Progenitor cell of endocrine pancreas (in vitro differentiated cells): ENCODE measurements at places on chromosomes 7 and 10.

GRCh38 chr7:27677912-27678612 is 15.4 kb upstream of the HIBADH start:
- H3K4me3 ChIP-seq: no peak overlapping the region
- no peak overlapping the region for H3K27ac ChIP-seq
- no peak for DNase-seq
- H3K4me1 ChIP-seq: no peaks in the 10 kb centered on the region
- H3K36me3 ChIP-seq: no peaks in the 10 kb centered on the region

- no peaks in the 10 kb centered on the region for H3K36me3 ChIP-seq
- H3K4me3 ChIP-seq: no peak overlapping the region
- no peaks in the 10 kb centered on the region for H3K27me3 ChIP-seq
- H3K4me1 ChIP-seq: no peaks in the 10 kb centered on the region
- no peak for DNase-seq
These were observed 502.8 kb downstream of the PHTF2 start for GRCh38 chr7:78301407-78301806.

DNA sequence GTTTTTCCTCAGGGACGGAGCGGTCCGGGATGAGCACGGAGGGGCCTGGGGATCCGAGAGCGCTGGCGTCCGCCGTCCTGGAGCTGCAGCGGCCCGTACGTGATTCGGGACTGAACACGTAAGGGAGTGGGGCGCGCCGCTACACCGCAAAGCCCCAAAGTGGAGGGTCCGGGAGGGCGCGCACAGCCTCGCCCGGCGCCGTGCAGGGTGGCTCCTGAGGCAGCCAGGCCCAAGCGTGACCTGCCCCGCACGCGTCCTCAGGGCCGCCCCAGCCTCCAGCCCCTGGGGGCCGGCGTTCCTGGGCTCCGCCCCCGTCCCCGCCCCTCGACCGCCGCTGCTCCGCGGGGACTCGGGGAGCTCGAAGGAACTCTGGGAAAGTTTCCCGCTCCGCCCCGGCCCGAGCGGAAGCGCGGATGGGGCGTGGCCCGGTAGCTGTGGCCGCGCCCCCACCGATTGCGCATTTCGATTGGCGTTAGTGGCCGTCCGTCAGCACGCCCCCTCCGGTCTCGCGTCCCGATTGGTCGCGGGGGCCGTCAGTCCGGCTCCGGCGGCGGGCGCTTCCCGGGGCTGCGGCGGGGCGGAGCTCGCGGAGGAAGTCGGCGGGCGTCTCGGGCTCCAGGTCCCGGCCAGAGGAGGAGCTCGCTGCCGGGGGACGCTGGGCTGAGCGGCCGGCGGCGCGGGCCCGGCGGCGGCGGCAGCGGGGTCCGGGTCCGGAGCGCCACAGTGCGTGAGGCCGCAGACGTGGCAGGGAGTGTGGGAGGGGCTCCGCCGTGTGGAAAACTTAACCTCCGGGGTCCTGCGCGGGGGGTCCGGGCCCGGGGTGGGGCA is at the start of the genes ANKRD16 and FBH1:
Gene ANKRD16 (minus strand): TSS at position 270 of the 828 bp plus-strand sequence. CDS start 539 bp downstream, outside the sequence.
Gene FBH1 (plus strand): TSS at position 620 of the 828 bp plus-strand sequence. CDS start 103 bp downstream, at position 723.
- H3K27me3 ChIP-seq: no peaks in the 10 kb centered on the region
- peaks cover 11% of the 10 kb centered on the region for H3K36me3 ChIP-seq
- peak within 1 kb of the TSS; percentile 93 for H3K27ac ChIP-seq
- peak within 1 kb of the TSS; percentile 91 for H3K4me3 ChIP-seq

GRCh38 chr7:113142385-113143119 is 24.2 kb upstream of the SMIM30 start:
- no peaks in the 10 kb centered on the region for H3K36me3 ChIP-seq
- H3K4me1 ChIP-seq: no peaks in the 10 kb centered on the region
- H3K4me3 ChIP-seq: no peak overlapping the region
- DNase-seq: no peak

GRCh38 chr7:43785420-43785819 is 26.9 kb downstream of the BLVRA start:
- no peak overlapping the region for H3K4me3 ChIP-seq
- H3K36me3 ChIP-seq: peaks cover 6% of the 10 kb centered on the region
- peak overlapping the region; percentile 54 for H3K27ac ChIP-seq
- no peaks in the 10 kb centered on the region for H3K4me1 ChIP-seq

DNA sequence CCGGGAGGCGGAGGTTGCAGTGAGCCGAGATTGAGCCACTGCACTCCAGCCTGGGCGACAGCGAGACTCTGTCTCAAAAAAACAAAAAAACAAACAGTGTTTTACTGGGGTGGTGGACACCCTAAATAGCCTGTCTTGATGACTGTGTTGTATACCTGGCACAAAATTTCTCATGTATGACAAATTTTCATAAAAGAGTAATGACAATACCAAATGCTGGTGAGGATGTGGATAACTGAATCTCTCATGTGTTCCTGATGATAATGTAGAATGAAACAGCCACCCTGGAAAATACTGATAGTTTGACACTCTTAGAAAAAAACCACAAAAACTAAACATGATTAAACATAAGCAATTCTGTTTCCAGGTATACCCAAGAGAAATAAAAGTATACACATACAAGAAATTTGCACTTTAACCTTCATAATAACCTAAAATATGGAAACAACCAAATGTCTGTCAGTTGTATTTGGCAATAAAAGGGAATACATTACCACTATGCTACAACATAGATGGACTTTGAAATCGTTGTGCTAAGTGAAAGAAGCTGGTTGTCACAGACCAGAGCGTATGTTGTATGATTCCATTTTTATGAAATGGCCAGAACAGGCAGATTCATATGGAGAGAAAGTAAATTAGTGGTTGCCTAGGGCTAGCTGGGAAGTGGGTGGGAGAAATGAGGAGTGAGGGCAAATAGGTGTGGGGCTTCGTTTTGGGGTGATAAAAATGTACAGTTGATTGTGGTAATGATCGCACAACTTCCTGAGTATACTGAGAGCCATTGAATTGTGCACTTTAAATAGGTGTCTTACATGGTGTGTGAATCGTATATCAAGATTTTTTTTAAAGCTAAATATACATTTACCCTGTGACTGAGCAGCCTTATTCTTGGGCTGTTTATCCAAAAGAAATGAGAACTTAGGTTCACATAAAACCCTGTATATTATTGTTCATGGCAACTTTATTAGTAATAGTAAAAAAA is 12.5 kb downstream of the WDR37 start:
- peaks cover 11% of the 10 kb centered on the region for H3K36me3 ChIP-seq
- H3K4me1 ChIP-seq: peaks cover 22% of the 10 kb centered on the region
- H3K27me3 ChIP-seq: no peaks in the 10 kb centered on the region
- DNase-seq: no peak

GRCh38 chr10:109065821-109066220 is 857.5 kb downstream of the XPNPEP1 start:
- no peaks in the 10 kb centered on the region for H3K36me3 ChIP-seq
- no peak overlapping the region for H3K27ac ChIP-seq
- peaks cover under 1% of the 10 kb centered on the region for H3K4me1 ChIP-seq
- H3K4me3 ChIP-seq: no peak overlapping the region
- no peaks in the 10 kb centered on the region for H3K27me3 ChIP-seq

- no peaks in the 10 kb centered on the region for H3K4me1 ChIP-seq
- no peaks in the 10 kb centered on the region for H3K27me3 ChIP-seq
- no peaks in the 10 kb centered on the region for H3K36me3 ChIP-seq
- H3K4me3 ChIP-seq: no peak overlapping the region
- no peak for DNase-seq
These were observed 9.3 kb upstream of the CRCP start for GRCh38 chr7:66105263-66105748.

DNA sequence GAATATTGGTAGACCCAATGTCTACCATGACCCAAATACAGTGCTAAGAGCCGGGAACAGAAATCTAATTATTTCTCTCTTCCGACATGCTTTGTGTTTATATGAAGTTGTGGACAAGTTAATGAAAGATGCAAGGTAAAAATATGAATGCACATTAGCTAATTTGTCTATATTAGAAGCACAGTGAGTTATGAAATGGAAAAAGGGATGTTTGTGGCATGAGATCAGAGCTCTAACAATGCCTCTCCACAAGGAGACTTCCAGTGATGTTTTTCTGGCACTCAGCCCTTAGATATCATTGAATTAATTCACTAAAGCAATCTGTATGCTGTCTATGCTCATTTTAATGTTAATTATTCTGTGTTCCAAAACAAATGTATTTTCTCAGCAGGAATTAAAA is 897.2 kb downstream of the CNTNAP2 start:
- H3K27ac ChIP-seq: no peak overlapping the region
- H3K36me3 ChIP-seq: no peaks in the 10 kb centered on the region
- H3K4me3 ChIP-seq: no peak overlapping the region
- peaks cover 8% of the 10 kb centered on the region for H3K4me1 ChIP-seq
- no peak for DNase-seq

- H3K4me3 ChIP-seq: no peak overlapping the region
- peaks cover 4% of the 10 kb centered on the region for H3K4me1 ChIP-seq
- H3K27ac ChIP-seq: no peak overlapping the region
- H3K36me3 ChIP-seq: no peaks in the 10 kb centered on the region
- H3K27me3 ChIP-seq: peaks cover 16% of the 10 kb centered on the region
- DNase-seq: no peak
These were observed 66.5 kb upstream of the INPP5A start for GRCh38 chr10:132471125-132471451.

GRCh38 chr10:132272231-132272971 is 35.3 kb downstream of the STK32C start:
- DNase-seq: no peak
- H3K36me3 ChIP-seq: no peaks in the 10 kb centered on the region
- no peak overlapping the region for H3K27ac ChIP-seq
- H3K4me3 ChIP-seq: no peak overlapping the region
- no peaks in the 10 kb centered on the region for H3K4me1 ChIP-seq
- peaks cover 3% of the 10 kb centered on the region for H3K27me3 ChIP-seq

GRCh38 chr7:74252893-74253292 is 1.3 kb downstream of the RFC2 start:
- peak overlapping the region; percentile 96 for H3K4me3 ChIP-seq
- peaks cover 22% of the 10 kb centered on the region for H3K4me1 ChIP-seq
- DNase-seq: no peak
- H3K36me3 ChIP-seq: peaks cover 25% of the 10 kb centered on the region
- no peak overlapping the region for H3K27ac ChIP-seq

DNA sequence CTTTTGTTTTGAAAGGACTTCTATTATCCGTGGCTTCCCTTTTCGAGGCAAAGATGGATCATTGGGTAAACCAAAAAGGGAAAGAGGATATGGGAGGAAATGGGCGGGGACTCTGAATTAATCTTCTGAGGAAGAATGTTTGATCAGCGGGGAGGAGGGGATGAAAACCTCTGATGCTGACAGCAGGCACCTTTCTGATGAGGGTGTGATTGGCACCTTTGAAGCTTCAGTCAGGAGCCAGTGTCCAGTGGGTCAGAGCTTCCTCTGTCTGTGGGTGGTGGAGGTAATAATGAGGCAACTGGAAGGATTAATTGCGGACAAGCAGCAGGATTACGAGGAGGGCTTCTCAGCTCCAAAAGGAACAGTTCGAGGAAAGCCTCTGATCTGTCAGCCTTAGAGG is 877.6 kb downstream of the LRMDA start:
- peaks cover 13% of the 10 kb centered on the region for H3K4me1 ChIP-seq
- no peak for DNase-seq
- peaks cover 10% of the 10 kb centered on the region for H3K27me3 ChIP-seq
- no peaks in the 10 kb centered on the region for H3K36me3 ChIP-seq

- DNase-seq: no peak
- H3K4me1 ChIP-seq: peaks cover 29% of the 10 kb centered on the region
- no peaks in the 10 kb centered on the region for H3K27me3 ChIP-seq
- H3K4me3 ChIP-seq: no peak overlapping the region
These were observed 23.9 kb downstream of the CUL1 start for GRCh38 chr7:148722340-148723165.

DNA sequence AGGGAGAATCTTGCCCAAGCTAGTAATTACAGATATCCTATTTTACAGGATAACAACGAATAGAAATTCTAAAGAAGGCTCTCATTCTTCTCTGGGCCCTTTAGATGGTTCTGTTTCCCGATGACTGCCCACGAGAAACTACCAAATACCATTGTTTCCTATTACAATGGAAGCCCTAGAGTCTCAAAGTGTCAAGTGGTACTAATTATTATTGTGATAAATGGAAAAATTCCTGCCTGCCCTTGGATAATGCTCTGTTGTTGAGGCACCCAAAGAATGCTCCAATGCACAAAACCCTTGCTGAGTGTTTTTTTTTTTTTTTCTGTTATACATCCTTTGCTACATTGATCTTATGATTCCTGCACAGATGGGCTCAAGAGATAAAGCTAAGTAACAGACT is 504.5 kb downstream of the XPNPEP1 start:
- DNase-seq: no peak
- no peaks in the 10 kb centered on the region for H3K4me1 ChIP-seq
- H3K27ac ChIP-seq: no peak overlapping the region
- H3K27me3 ChIP-seq: no peaks in the 10 kb centered on the region
- no peaks in the 10 kb centered on the region for H3K36me3 ChIP-seq

DNA sequence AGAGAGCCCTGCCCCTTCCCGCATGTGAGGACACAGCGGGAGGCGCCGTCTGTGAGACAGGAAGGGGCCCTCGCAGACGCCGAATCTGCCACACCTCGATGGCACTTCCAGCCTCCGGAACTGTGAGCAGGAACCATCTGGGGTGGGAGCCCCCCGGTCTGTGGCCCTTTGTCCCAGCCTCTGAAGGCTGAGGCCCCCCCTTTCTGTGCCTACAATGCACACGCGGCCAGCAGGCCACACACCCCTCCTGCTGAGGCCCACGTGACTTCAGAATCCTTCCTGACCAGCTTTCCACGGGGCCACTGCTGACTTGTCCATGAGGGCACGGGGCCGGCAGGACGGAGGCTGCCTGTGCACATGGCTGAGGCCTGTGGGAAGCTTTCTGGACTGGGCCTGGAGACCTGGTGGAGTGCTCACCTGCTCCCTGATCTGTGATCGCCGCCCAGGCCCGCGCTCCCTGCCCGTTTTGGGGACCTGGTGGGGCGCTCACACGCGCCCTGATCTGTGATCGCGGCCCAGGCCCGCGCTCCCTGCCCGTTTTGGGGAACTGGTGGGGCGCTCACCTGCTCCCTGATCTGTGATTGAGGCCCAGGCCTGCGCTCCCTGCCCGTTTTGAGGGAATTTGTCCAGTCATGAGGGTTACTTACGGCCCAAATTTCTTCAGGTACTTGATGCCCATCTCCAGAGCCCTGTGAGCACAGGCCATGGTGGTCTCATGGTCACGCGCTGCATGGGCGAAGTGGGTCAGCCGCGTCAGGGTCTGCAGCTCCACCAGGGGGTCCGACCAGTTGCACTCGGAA is 34.3 kb downstream of the CFAP46 start:
- H3K4me3 ChIP-seq: no peak overlapping the region
- peaks cover 4% of the 10 kb centered on the region for H3K27me3 ChIP-seq
- H3K36me3 ChIP-seq: peaks cover 1% of the 10 kb centered on the region

- no peaks in the 10 kb centered on the region for H3K36me3 ChIP-seq
- no peak for DNase-seq
- peaks cover 6% of the 10 kb centered on the region for H3K4me1 ChIP-seq
- no peaks in the 10 kb centered on the region for H3K27me3 ChIP-seq
- no peak overlapping the region for H3K27ac ChIP-seq
- no peak overlapping the region for H3K4me3 ChIP-seq
These were observed 85.3 kb upstream of the CCDC6 start for GRCh38 chr10:59991661-59992060.

GRCh38 chr7:17530244-17530643 is 231.8 kb downstream of the AHR start:
- H3K4me3 ChIP-seq: no peak overlapping the region
- H3K27ac ChIP-seq: no peak overlapping the region
- no peaks in the 10 kb centered on the region for H3K27me3 ChIP-seq
- no peaks in the 10 kb centered on the region for H3K4me1 ChIP-seq

GRCh38 chr7:117269417-117269816 is 53.4 kb downstream of the WNT2 start:
- DNase-seq: no peak
- H3K27me3 ChIP-seq: peaks cover 9% of the 10 kb centered on the region
- no peak overlapping the region for H3K4me3 ChIP-seq
- H3K4me1 ChIP-seq: peaks cover 4% of the 10 kb centered on the region
- H3K27ac ChIP-seq: no peak overlapping the region
- H3K36me3 ChIP-seq: no peaks in the 10 kb centered on the region
